ENCODE measurements at places on chromosomes 2 and 18. TPM values are rescaled to one million over a fixed set of nuclear protein-coding genes. Genes with fewer than 3 reads are reported as not detected.

The HOXD13 gene
- total RNA-seq: not detected

The PECR gene
- total RNA-seq: 67.5 TPM

The GPR45 gene
- total RNA-seq: not detected

The CD207 gene
- total RNA-seq: not detected

The GPR75 gene
- total RNA-seq: 2.5 TPM

The ANO7 gene
- total RNA-seq: 0.33 TPM

The ANKRD62 gene
- total RNA-seq: under 0.01 TPM

The ZC3H8 gene
- 7.2 TPM for total RNA-seq

The COL3A1 gene
- total RNA-seq: 207 TPM

The TNFAIP6 gene
- 0.17 TPM for total RNA-seq
